ENCODE measurements at places on chromosomes 13 and 19. TPM values are rescaled to one million over a fixed set of nuclear protein-coding genes. Genes with fewer than 3 reads are reported as not detected.

Gene VN1R2
- polyA plus RNA-seq = not detected

Gene DHRS12
- polyA plus RNA-seq = 12.2 TPM

Gene NLRP11
- polyA plus RNA-seq = not detected

Gene NUP58
- polyA plus RNA-seq = 27.6 TPM

Gene SPPL2B
- 21.1 TPM for polyA plus RNA-seq

GRCh38 chr19:38989066-38989605 lies 13.6 kb upstream of the FBXO17 start:
- DNase-seq = peak; percentile 82
- no peaks in the 10 kb centered on the region for H3K36me3 ChIP-seq
- H3K27me3 ChIP-seq = no peaks in the 10 kb centered on the region
- H3K4me1 ChIP-seq = peaks cover 5% of the 10 kb centered on the region
- no peak overlapping the region for H3K4me3 ChIP-seq

DNA sequence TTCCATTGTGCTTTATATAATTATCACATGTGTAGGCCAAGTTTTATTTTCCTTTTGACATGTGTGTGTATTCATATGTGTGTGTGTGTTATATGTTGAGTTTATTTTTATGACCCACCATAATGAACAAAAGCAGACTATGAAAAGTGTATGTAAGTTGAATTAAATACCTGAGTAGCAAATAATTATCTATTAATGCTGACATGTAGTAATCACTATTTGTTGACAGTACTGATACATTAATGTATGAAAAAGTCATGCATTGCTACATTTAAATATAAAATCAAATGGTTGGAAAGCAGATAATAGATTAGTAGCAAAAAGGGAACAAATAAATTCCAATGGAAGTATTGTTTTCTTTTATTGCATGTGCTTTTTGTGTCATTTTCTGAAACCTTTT lies 1948.5 kb upstream of the PCDH20 start:
- H3K4me1 ChIP-seq = no peaks in the 10 kb centered on the region
- no peaks in the 10 kb centered on the region for H3K27me3 ChIP-seq
- no peak overlapping the region for H3K4me3 ChIP-seq
- H3K36me3 ChIP-seq = no peaks in the 10 kb centered on the region
- DNase-seq = no peak

DNA sequence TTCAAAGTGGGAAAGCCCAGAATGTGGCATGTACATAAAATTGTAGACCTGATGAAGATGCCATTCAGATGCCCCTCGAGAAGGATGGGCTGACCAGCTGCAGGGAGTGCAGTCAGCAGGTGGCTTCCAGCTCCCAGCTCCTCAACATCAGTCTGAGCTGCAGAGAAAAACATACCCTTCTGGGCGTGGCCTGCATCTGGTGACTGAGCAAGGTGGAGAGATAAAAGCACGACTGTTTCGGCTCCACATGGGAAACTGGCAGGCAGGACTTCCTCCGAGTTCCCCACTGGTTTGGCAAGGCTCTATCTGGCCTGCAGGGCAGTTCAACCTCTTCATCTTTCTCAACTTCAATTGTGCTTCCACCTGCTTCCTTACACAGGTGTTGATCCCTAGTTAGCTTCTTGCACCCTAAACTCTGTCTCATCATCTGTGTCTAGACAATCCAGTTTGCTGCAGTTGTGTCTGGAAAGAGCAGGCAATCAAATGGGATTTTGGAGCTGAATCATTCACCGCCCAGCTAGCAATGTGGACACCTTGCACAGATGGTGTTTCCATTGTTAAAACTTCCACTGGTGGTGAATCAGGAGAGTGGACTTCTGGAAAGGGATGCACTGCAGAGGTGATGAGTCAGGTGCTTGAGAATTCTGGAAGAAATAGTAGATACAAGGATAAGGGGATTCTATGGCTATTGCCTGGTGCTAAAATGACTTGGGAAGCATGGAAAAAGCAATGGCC lies 56.8 kb downstream of the POLR1D start:
- H3K4me1 ChIP-seq = 0 out of 2 replicates have a peak, but pooled peaks cover 4% of the 10 kb centered on the region
- DNase-seq = peak; percentile 26
- no peaks in the 10 kb centered on the region for H3K36me3 ChIP-seq
- 0 out of 2 replicates have a peak, but pooled peaks cover 3% of the 10 kb centered on the region for H3K27me3 ChIP-seq
- no peak overlapping the region for H3K27ac ChIP-seq
- no peak overlapping the region for H3K4me3 ChIP-seq

- peaks cover 3% of the 10 kb centered on the region for H3K27me3 ChIP-seq
- 0 out of 2 replicates have a peak, but pooled peaks cover 6% of the 10 kb centered on the region for H3K4me1 ChIP-seq
- H3K4me3 ChIP-seq = no peak overlapping the region
- H3K36me3 ChIP-seq = no peaks in the 10 kb centered on the region
- peak; percentile 65 for DNase-seq
- no peak overlapping the region for H3K27ac ChIP-seq
Measured at GRCh38 chr13:97141564-97142005, 80.5 kb upstream of the MBNL2 start.

GRCh38 chr13:71597150-71597549 lies 269.9 kb downstream of the DACH1 start:
- H3K27me3 ChIP-seq = no peaks in the 10 kb centered on the region
- DNase-seq = no peak
- no peak overlapping the region for H3K4me3 ChIP-seq
- H3K27ac ChIP-seq = no peak overlapping the region
- no peaks in the 10 kb centered on the region for H3K4me1 ChIP-seq
- H3K36me3 ChIP-seq = no peaks in the 10 kb centered on the region

- peaks cover 6% of the 10 kb centered on the region for H3K36me3 ChIP-seq
- no peaks in the 10 kb centered on the region for H3K27me3 ChIP-seq
- no peak overlapping the region for H3K27ac ChIP-seq
- no peak for DNase-seq
- H3K4me3 ChIP-seq = no peak overlapping the region
- no peaks in the 10 kb centered on the region for H3K4me1 ChIP-seq
Measured at GRCh38 chr19:7013678-7014077, 7.6 kb downstream of the MBD3L2B start.

DNA sequence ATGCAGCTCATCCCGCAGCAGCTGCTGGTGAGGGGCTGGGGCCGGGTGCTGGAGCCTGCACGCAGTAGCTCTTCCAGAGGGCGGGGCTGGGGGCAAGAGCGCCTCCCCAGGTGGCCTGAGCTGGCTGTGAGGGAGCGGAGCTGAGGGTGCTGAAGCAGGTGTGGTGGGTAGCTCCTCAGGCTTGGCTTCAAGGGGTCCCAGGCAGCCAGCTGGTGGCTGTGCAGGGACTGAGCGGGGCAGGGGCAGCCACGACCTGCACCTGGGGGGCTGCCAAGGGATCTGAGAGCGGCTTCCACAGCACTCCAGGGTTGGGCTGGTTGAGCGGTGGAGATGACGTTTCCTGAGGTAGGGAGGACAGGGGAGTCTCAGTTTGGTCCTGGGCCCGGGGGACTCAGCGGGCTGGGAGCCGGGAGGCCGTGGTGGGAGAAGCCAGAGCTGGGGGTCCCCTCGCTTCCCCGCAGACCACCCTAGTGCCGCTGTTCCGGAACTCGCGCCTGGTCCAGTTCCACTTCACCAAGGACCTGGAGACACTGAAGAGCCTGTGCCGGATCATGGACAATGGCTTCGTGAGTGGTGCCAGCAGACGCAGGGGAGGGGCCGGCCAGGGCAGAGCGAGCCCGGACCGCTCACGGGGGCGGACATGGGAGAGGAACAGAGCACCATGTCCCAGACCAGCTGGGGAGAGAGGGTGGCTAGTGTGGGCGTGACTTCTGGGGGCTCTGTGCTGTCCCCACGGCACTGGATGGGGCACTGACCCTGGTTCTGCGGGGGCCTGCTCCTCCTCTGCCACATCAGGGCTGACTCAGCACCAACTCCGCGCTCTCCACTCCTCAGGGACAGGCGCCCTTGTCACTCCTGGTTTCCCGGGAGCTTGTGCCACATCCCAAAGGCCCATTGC lies 7.4 kb downstream of the PTOV1 start:
- no peaks in the 10 kb centered on the region for H3K27me3 ChIP-seq
- H3K4me1 ChIP-seq = peaks cover 3% of the 10 kb centered on the region
- H3K4me3 ChIP-seq = no peak overlapping the region
- H3K27ac ChIP-seq = peak overlapping the region; percentile 19
- DNase-seq = no peak

- peaks cover 56% of the 10 kb centered on the region for H3K4me1 ChIP-seq
- no peak for DNase-seq
- H3K27ac ChIP-seq = no peak overlapping the region
- H3K27me3 ChIP-seq = peaks cover 77% of the 10 kb centered on the region
- peak overlapping the region; percentile 83 for H3K4me3 ChIP-seq
- H3K36me3 ChIP-seq = no peaks in the 10 kb centered on the region
Measured at GRCh38 chr19:31351855-31352195, 2.6 kb upstream of the TSHZ3 start.

DNA sequence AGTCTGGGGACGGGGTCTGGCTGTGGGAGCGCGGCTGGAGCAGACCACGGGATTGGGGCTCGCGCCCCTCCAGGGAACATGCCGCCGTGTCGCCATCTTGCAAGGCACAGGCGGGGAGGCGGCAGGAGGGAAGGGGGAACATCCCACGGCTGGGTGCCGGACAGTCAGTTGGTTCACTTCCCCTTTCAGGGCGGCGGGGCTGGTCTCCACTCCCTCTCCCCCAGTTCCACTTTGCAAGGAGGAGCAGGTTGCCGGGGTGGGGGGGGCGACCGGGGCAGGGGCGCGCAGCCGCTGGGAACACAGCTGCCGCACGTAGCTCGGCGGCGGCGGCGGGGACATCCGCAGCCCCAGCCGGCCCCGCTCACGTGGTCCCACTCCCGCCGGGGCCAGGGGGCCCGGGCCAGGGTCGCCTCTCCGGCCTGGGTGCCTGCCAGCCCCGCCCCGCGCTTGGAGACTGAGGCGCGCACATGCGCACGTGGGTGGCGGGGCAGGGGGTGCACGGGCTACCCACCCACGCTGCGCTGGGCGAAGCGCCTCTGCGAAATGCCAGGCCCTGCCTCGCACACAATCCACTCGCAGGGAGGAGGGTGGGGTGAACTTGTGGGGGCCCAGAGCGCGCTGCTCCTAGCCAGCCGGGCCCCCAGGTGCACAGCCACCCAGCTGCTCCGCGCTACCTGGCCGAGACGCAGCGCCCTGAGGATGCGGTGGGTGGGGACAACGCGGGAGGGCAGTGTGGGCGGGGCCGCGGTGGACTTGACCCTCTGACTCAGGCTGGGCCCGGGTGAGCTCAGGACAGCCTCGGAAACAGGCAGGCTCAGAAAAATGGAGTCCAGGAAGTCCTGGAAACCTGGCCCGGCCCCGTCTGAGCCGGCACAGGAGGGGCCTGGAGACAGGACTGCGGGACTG lies 6.4 kb downstream of the KLF16 start:
- H3K4me1 ChIP-seq = peaks cover 67% of the 10 kb centered on the region
- DNase-seq = peak; percentile 87
- peaks cover 11% of the 10 kb centered on the region for H3K27me3 ChIP-seq
- H3K4me3 ChIP-seq = peak overlapping the region; percentile 74
- H3K27ac ChIP-seq = 0 out of 2 replicates have a peak overlapping the region, but pooled peaks have one; percentile 45

All from GM23338 (cell line).